ENCODE measurements at places on chromosomes 7 and 10.

GRCh38 chr7:8060241-8060640, 91.6 kb downstream of the GLCCI1 start:
- no peak for DNase-seq

- DNase-seq, result no peak
Measured at GRCh38 chr7:148079206-148080080, 511.1 kb upstream of the C7orf33 start.

GRCh38 chr10:128850647-128851046, 616.4 kb upstream of the MGMT start:
- no peak for DNase-seq

DNA sequence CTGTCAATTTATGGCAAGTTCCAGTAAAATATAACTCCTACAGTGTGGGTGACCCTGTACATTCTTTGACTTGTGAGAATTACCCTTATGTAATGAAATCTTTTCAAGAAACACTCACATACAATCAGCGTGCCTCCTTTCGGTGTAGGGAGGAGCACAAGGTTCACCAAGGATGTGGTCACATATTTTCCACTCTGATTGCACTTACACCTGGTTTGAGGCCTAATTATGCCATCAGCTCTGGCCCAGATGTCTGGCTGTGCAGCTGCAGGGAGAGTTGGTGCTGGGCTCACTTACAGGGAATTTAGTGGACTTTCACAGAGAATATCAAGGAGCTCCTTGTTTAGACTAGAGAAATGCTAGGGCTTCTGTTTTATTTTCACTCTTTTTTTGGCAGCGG, 146.0 kb upstream of the STEAP4 start:
- no peak for DNase-seq

DNA sequence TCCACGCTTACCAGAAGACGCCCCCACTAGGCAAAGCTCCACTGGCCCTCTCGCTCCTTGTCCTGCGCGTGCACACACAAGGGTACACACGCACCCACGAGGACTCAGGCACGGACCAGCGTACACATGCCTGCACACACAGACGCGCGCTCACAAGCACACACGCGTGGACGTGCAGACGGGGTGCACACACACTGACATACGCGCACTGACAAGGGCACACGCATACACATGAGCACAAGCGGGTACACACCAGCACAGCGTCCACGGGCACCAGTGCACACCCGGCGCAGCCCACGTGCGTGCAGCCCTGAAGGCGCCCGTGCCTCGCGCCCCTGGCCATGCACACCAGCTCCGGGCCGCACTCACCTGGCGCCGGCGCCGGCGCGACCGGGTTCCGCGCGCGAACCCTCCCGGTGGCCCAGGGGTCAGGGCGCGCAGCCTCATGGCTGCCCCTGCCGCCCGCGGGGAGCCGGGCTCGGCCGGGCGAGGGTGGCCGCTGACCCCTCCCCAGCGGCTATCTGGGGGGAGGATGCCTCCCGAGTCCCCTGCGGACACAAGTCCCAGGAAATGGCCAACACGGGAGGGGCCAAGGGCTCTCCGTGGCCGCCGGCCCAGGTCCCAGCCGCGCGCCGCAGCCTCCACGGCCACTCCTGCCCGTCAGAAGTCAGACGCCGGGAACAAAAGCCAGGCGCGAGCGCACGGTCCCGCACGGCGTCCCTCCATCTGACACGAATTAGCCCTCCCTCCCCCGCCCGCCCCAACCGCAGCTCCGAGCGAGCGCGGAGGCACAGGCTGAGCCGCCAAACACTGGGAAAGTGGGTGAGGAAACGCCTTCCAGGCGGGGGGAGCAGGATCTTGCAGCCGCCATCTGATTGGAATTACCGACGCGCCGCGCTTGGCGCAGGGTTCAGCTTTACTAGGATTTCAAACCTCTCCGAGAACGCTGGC, 45.0 kb downstream of the TNS3 start:
- DNase-seq, result peak; percentile 27

DNA sequence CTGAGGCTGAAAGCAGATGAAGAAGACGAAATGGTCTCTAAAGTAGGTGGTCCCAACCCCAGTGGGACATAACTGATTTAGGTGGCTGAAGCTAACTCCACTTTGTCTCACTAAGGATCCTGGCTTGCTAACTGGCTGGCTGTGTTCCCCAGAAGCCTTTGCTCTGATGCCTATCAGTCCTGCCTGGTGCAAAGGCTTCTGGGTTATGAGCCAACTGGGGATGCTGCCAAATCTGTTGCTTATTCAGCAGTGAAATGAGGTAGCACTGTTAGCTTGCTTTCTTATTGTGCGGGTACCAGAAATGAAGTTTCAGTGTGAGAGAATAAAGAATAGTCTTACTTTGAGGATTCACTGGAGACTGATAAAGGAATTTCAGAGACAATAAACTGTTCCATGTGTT, 18.1 kb downstream of the PRKG1 start:
- DNase-seq, result peak; percentile 25

DNA sequence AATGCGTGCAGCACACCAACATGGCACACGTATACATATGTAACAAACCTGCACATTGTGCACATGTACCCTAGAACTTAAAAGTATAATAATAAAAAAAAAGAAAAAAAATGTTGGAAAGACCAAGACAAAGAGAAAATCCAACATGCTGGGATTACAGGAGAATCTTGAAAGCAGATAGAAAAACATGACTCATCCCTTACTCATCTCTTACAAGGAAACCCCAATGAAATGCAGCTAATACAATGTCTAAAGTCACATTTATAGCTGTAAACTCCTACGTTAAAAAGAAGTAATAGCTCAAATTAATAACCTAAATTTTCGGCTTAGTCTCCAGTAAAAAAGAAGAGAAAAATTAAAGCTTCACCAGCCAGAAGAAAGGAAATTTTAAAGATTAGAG, 47.5 kb upstream of the DGKB start:
- DNase-seq, result no peak

- DNase-seq, result no peak
Measured at GRCh38 chr10:129655679-129656031, 188.6 kb downstream of the MGMT start.

- no peak for DNase-seq
Measured at GRCh38 chr7:90232430-90232829, 12.5 kb upstream of the CFAP69 start.

GRCh38 chr10:18577823-18578685, 73.3 kb downstream of the NSUN6 start:
- DNase-seq, result no peak

DNA sequence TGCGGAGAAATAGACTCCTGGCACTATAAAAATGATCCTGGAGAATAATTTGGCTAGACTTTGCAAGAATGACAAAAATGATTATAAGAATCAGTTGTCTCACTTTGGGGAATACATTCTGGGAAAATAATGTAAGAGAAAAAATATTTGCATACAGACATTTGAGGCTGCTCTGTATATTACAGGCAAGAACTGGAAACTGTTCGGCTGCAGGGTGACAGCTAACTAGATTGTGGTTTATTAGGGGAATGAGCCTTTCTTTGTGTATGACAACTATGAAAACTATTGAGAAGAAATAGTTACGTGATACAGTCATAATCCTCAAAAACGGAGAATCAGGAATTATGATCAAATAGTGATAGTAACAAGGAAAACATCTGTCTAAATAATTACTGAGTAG, 8.6 kb downstream of the TRIM56 start:
- DNase-seq, result no peak

GRCh38 chr7:27174874-27175625, 930 bp upstream of the HOXA10 start:
- DNase-seq, result peak; percentile 78

- DNase-seq, result peak; percentile 94
Measured at GRCh38 chr10:101595591-101596433, 7.7 kb downstream of the DPCD start.

GRCh38 chr7:142856565-142857245, 1.8 kb downstream of the EPHB6 start:
- DNase-seq, result no peak

- DNase-seq, result no peak
Measured at GRCh38 chr10:101494650-101495049, 93.4 kb downstream of the POLL start.

DNA sequence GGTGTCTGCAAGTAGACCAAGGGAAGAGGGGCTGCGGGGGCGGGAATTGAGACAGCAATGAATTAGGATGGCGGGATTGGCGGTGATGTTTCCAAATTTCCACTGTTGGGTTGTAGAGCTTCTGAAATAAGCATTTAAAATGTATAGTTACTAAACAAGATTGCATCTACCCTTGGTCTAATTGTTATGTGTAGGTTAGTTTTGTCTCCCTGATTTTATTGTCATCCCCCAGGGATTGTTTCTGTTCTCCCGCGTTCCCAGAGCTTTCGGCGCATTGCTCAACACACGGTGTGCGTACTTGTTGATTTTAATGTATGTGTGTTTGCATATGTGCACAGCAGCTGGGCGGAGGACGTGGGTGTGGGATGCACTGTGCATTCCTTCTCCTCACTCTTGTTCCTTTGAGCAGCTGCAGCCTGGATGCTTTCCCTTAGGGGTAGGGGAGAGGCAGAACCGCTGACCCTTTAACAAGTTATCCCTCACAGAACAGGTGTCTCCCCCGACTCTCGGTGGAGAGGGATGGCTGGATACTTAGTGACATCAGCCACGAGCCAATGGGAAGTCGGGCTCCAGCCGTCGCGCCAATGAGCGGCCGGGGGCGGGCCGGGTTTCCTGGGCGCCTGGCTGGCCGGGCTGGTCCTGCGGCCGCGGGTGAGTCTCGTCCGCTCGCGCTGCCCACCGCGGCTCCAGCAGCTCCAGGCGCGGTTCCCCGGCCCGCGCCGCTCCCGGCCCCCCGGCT, at the start of gene TSPAN33:
Gene TSPAN33, plus strand, starts transcription at position 613 of the 739 bp plus-strand sequence. CDS start 274 bp downstream, outside the sequence.
- peak; percentile 88 for DNase-seq

DNA sequence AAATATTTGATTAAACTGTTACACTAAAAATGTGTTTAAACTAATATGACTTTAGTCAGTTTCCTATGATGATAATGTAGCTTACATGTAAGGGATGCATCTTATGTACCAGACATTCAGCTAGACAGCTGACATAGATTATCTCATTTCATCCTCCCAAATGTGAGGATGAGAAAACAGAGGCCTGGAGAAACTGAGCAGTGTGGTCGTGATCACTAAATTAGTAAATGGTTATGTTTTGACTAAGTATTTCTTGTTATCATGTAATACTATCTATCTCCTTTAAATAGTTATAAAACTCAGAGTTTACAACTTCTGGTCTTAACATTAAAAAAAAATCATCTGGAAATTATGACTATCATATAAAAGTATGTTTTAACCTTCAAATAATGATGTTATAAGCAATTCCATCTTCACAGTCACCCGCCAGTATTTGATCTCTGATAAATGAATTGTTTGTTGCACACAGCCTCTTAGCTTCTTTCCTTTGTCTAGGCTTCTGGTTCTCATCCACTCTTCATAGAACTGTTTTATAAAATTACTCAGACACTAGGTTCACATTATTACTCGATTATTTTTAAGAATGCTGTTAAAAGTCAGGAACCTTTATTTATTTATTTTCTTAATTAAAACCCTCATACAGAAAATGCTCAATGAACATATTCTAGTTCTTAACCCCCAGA, 33.6 kb upstream of the HDAC9 start:
- DNase-seq, result no peak

- DNase-seq, result no peak
Measured at GRCh38 chr7:85564861-85565260, 378.0 kb upstream of the SEMA3D start.

GRCh38 chr10:13852872-13853271, 266.1 kb downstream of the PRPF18 start:
- no peak for DNase-seq

DNA sequence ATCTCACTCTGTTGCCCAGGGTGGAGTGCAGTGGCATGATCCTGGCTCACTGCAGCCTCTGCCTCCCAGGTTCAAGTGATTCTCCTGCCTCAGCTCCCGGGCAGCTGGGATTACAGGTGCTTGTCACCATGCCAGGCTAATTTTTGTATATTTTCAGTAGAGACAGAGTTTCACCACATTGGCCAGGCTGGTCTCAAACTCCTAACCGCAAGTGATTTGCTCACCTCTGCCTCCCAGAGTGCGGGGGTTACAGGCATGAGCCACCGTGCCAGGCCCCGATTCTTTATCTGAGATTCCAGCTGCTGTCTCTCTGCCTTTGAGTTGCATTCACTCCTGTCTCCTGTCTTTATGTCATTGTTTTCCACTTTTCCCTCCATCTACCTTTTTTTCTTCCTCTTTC, 168.7 kb downstream of the TMEM178B start:
- no peak for DNase-seq

- DNase-seq, result no peak
Measured at GRCh38 chr10:75632805-75633462, 201.5 kb downstream of the LRMDA start.

DNA sequence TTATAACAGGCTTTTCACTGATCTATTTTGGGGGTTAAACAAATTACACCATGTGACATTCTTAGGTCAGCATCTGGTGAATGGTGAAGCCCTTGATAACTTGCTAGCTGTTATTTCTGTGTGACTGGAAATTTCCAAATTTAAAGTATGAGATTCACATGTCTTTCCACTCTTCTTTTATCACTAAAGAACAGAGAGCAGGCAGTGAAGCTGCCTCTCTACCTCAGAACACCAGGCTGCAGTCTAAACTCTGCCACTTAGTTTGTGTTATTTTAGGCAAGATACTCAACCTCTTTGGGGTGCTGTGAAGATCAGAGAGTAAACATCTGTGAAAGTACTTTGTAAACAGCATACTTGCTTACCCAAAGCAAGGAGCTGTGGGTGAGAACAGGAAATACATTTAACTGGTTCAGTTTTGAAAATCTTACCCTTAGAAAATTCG, 15.5 kb upstream of the SP4 start:
- no peak for DNase-seq

GRCh38 chr10:86849181-86849894, 92.9 kb downstream of the BMPR1A start:
- DNase-seq, result no peak

DNA sequence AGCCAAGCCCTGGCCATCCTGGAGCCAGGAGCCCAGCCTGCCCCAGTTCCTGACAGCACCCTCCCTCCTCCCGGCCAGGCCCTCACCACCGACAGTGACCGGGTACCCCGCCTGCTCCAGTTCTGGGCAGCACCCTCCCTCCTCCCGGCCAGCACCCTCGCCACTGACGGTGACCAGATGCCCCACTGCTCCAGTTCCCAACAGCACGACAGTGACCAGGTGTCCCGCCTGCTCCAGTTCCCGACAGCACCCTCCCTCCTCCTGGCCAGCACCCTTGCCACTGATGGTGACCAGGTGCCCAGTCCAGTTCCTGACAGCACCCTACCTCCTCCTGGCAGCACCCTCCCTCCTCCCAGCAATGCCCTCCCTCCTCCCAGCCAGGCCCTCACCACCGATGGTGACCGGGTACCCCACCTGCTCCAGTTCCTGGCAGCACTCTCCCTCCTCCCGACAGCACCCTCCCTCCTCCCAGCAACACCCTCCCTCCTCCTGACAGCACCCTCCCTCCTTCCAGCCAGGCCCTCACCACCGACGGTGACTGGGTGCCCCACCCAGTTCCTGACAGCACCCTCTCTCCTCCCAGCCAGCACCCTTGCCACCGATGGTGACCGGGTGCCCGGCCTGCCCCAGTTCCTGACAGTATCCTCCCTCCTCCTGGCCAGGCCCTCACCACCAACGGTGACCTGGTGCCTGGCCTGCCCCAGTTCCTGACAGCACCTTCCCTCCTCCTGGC, 40.3 kb downstream of the VIPR2 start:
- no peak for DNase-seq
